Activated naive CD4-positive, alpha-beta T cell (primary cell): ENCODE measurements at places on chromosomes 2 and 18.

GRCh38 chr18:67731851-67732250, 215.3 kb upstream of the DSEL start:
- DNase-seq, result no peak

- no peak for DNase-seq
Observed at GRCh38 chr2:216133397-216133796, 24.2 kb downstream of the XRCC5 start.

GRCh38 chr2:222805591-222806304, 55.1 kb upstream of the ACSL3 start:
- no peak for DNase-seq

- no peak for DNase-seq
Observed at GRCh38 chr18:12307701-12308385, at the start of gene TUBB6. TUBB6 (plus strand) TSS chr18:12308241; CDS start chr18:12308293, 52 bp downstream.

DNA sequence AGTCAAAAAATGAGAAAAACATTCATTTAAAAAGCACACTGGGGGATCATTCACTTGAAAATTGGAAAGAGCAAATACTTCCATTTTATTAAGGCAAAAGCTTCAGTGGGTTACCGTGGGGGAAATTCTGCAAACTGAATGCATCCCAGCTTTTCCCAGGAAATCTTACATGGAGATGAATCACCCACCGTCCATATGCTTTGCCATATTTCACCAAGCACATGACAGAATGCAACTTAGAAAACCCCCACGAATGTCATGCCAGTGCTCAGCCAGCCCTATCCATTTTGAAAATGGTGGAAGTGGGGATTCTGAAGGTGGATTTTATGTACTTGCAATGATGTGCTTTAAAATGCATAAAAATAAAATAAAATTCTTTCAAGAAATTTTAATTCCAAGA, 485.5 kb upstream of the ID2 start:
- DNase-seq, result no peak

DNA sequence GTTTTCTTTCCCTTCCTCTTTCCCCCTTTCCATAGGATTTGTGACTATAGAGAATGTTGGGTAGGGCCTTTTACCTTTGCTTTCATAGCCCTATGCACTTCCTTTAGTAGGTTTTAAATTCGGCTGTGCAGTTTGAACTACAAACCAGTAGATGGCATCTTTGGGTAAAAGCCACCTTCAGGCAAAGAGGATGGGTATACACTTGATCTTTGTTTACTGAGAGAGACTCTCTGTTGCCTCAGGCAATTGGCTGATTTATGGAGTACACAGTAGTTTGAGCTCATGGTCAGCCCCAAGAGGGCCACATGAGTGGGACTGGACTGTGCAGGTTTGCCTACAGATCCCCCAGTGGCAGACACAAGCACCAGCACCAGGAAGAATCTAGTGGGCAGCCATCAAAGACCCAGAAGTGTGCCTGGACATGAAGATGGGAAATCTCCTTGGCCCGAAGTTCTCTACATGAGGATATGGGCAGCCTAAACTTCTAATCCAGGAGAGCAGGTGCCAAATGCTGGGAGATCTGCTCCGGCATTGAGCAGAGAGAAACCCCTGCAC, 1304.3 kb upstream of the DDX18 start:
- DNase-seq, result no peak

DNA sequence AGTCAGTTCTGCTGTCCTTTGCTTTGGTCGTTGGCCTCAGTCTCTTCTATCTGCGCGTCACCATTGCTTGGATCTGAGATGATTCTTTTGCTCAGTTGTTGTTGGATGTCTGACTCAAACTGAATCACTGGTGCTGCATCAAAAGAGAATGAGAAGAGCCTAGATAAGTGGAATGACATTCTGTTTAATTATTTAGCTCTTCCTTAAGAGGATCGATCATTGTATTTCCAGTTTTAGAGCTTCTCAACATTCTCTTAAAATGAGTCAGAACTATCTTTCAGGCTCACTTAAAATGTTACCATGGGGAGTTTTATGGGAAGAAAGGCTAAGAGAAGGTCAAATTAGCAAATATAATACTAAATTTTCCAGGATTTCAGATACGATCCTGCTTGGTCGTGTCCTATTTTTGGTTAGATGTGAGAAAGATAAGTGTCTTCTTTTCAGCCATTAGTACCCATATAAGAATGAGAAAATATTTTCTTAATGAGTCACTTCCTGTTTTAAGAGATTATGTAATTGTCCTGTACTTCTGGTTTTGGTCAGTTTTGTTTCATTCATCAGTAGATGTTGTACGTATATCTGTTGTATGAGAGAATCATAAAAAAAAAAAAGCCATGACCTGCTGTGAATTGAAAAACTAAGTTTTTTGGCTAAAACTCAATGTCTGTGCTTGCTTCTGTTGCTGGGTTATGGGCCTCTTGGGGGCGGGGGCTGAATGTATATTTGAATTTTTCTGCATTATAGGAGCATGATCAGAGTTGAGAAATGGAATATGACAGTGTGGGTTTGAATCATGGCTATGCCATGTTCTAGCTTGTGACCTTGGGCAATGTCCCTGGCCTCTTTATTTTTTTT, 31.6 kb upstream of the CASP10 start:
- no peak for DNase-seq

DNA sequence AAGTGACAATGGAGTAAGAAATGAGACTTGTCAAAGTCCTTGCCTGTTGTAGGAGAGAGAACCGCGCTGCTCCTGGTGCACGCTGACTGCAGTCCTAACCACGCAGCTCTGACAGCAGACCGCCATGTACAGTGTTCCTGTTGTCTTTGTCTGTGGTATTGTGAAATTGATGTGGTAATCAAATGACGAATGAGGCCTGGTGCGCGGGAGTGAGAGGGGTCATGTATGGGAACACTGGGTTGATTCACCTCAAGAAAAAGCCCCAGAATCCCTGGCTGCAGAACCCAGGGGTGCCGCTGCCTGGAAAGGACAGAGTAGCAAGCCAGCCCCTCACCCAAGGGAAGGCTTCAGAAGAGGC, 64.0 kb downstream of the INPP4A start:
- no peak for DNase-seq

- no peak for DNase-seq
Observed at GRCh38 chr2:70371753-70372152, 69.9 kb upstream of the FAM136A start.
